Stimulated activated CD4-positive, alpha-beta T cell treated with anti-CD3 and anti-CD28 coated beads, Interleukin-12 subunit alpha, Interleukin-12 subunit beta, amount 100 ng/mL, for 24 hours (primary cell): ENCODE measurements at places on chromosomes 6 and 20.

- DNase-seq: no peak
Measured at GRCh38 chr6:39530201-39530759, 194.9 kb downstream of the KIF6 start.

GRCh38 chr20:50229156-50229607 is 38.6 kb downstream of the CEBPB start:
- DNase-seq: no peak

DNA sequence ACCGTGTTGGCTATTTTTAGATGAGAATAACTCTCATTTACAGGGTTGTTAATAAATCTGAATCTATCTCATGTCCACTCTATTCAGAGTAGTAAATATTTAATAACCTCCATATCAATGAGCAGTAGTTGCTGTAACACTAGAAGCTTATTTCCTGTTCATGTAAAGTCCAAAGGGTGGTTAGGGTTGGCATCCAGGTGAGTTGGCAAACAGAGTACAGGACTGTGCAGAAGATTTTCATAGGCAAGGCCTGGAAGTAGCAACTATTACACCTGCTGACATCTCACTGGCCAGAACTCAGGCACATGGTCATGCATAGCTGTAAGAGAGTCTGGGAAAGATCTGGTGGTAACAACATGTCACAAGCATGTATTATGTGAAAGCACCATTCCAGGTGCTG is 147.5 kb downstream of the PHF3 start:
- no peak for DNase-seq

GRCh38 chr6:118813775-118814174 is 80.2 kb upstream of the ASF1A start:
- DNase-seq: no peak

GRCh38 chr6:14079971-14080370 is 37.6 kb upstream of the CD83 start:
- no peak for DNase-seq

DNA sequence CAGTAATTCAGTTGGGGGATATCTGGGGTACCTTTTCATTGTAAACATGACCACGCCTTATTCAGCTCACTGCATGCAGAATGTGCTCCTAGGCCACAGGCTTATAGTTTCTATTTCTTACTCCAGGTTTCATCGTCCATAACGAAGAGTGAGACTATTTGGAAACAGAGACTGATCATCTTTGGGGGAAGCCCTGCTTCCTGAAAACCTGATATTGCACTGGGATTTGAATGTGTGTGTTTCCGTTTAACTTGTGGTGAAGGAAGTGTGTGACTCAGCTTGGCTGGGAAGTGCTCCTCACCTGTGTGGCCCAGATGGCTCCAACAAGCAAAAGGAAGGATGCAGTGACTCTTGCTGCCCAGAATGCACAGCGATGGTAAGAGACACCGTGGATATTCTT is 19.6 kb upstream of the LTV1 start:
- DNase-seq: no peak

- no peak for DNase-seq
Measured at GRCh38 chr20:38128691-38129090, 36.4 kb downstream of the TGM2 start.

- no peak for DNase-seq
Measured at GRCh38 chr6:149132336-149132735, 185.2 kb upstream of the TAB2 start.

- no peak for DNase-seq
Measured at GRCh38 chr6:44649365-44650025, 262.0 kb downstream of the CDC5L start.
